NCI-H446 (cell line): ENCODE measurements at places on chromosomes 5 and 9.

GRCh38 chr9:86043999-86044398, 55.4 kb downstream of the GOLM1 start:
- no peak for DNase-seq

- peak; percentile 55 for DNase-seq
These were observed 7.3 kb downstream of the CDC14B start for GRCh38 chr9:96612105-96612965.

DNA sequence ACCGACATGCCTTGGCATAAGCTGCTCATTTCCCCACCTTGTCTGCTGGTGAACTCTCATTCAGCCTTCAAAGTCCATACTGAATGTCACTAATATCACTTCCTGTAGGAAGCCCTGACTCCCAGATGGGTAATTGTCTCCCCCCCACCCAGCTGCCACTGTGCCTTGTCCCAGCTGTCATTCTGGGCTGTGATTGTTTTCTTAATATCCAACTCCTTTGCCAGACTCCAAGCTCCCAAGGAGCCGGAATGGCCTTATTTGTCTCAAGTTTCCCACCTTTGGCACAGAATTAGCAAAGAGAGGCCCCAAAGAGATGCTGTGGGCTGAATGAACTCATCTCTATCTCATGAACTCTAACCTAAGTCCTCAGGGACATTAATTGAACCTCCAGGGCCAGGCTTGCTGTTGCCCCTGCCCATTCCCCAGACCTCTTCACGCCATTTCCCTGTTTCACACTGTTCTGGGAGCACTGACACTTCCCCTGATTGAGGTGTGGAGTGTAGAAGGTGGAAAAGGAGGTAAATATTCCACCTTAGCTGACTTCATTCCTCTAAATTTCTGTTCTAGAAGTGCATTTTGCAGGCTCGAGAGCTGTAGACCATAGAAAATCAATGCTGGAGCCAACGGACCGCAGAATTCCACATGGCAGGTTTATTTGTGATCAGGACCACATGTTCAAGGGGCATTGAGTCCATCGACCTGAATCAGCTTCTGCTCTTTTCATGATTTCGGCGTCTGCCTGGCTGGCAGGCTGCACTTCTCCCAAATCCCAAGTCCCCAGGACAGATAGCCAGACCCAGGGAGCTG, 4.9 kb upstream of the SH3PXD2B start:
- no peak for DNase-seq

- DNase-seq = no peak
These were observed 42.6 kb upstream of the ANKRD31 start for GRCh38 chr5:75279321-75279720.

GRCh38 chr5:181198905-181199519, 6.0 kb downstream of the TRIM7 start:
- DNase-seq = no peak

DNA sequence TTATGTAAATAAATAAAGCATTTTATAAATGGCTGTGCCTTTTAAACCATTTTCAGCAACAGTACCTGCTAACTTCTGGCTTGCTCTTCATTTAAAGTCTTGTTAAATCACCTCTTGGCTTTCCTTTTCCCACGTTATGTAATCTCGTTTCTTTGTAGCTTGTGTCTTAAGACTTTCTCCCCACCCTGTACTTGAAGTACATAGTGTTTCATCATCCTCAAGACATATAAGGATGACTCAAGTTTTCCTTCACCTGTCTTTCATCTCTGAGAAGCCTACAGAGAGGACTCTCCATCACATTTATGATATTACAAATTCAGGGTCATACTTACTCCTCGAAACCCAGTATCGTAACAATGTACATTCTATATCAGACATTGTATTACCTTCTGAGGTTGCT, 33.9 kb downstream of the PRELID2 start:
- DNase-seq = no peak

- no peak for DNase-seq
These were observed 6.7 kb upstream of the SPATA31E1 start for GRCh38 chr9:87875831-87876545.

- DNase-seq = no peak
These were observed 3.1 kb upstream of the FCHSD1 start for GRCh38 chr5:141654298-141654697.

DNA sequence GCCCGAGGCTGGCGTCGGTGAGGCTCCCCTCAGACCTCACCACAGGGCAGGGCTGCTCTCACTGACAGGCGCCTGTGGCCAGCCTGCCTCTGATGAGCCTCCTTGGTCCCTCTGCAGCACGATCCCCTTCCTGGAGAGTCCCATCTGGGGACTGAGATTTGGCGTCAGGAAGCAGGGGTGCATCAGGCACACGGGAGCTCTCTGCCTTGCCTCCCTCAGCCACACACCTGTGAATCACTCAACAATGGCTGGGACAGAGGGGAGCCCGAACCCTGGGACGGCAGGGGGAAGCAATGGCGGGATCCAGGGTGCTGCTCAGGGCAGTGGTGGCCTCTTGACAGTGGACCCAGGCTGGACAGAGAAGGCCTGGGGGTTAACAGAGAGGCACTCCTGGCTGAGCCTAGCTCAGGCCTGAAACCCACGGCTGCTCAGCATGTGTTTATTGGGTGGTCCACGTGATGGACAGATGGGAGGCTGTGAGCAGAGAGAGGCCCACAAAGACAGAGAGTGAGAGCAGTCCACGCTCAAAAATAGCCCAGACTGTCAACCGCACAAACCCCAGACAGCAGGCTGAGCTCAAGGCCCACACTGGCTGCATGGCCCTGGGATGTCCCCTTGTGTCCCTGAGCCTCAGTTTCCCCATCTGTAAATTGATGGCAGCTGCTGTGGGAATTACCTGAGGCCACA, 11.9 kb downstream of the RASGEF1C start:
- no peak for DNase-seq

DNA sequence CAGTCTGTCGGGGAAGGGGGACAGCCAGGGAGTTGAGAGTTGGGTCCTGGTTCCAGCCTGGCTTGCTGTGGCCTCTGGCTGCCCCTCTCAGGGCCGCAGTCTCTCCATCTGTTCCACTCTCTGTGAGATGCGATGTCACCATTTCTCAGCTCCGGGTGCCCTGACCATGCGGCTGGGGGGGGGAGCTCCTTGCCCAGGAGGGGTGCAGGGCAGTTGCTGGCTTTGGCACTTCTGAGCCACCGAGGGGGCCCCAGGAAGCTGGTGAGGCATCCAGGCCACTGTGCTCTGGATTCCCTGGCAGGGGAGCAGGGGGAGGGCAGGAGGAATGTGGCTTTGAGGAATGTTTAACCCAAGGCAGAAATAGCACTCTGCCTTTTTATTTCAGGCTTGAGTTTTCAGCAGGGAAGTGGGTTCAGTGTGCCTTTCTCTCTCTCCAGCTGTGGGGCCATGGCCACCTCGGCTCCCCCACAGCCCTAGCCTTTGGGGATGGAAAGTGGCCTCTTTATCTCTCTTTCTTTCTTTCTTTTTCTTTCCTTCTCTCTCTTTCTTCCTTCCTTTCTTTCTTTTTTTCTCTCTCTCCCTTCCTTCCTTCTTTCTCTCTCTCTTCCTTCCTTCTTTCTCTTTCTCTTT, 11.0 kb downstream of the NCS1 start:
- DNase-seq = no peak

- no peak for DNase-seq
These were observed 34.1 kb upstream of the EFNA5 start for GRCh38 chr5:107704681-107705401.

DNA sequence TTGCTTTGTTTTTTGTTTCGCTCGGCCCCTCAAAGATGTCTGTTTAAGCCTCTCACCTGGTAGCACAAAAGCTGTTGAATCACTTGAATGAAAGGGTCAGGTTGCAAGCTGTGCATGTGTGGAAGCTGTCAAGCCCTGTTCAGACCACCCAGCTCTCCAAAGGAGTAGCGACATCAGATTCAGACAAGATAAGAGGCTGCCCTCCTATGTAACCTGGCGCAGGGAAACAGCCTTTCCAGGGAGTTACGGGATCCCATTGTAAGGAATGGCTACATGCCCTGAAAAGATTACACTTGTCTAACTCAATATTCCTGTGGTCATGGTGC, 2.9 kb downstream of the FREM1 start:
- DNase-seq = no peak
